ENCODE measurements at places on chromosomes 4 and X. TPM values are rescaled to one million over a fixed set of nuclear protein-coding genes. Genes with fewer than 3 reads are reported as not detected.

Gene PARM1
- 0.48 TPM for total RNA-seq

DNA sequence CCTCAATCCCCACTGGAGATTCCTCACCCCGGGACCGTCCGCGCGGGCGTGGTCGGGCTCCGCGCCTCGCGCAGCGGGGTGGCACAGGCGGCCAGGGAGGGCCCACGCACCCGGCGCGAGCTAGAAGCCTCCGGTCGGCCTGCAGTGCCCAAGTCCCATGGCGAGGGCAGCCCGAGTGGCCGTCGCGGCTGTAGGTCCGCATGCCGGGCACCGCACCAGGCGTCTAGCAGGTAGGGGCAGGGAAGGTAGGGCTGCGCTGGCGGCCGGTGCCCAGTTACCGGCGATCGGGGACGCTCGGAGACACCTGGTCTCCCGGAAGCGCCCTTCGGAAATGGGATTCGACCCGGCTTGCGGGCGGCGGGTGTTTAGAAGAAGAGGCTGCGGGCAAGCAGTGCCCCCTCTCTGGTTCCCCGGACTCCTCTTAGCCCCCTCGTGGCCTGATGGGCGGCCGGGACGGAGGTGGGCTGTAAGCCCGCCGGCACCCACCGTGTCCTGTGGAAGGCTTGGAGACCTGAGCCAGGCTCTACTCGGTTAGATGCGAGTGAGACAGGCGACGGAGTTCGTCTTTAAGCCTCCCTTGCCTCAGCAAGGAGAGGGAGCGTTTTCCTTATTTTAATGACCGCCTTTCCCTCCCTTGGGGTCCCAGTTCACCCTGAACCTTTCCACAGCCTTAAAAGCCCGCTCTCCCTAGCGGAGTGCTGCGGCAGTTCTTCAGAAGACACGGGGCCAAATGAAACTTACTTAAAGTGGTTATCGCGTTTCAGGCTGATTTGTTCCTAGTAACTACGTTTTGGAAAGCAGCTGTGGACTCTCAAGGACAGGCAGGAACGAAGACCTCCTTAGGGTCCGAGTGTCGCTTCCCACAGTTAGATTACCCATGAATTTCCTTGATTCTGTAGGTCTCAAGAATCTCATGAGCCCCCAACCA, 821 bp downstream of the SLITRK2 start:
- no peak for DNase-seq

DNA sequence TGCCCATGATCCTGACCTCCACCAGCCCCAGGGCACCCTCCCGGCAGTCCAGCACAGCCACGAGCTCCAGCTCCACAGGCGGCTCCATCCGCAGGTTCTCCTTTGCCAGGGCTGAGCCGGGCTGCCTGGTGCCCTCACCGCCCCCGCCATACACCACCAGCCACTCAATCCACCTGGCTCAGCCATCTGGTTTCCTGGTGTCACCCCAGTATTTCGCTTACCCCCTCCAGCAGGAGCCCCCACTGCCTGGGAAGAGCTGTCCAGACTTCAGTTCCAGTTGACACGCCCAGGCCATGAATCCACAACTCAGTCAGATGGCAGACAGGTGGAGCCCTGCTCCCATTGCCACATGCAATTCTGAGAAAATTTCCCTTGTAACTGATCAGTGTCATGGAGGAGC, 3.9 kb downstream of the SHISA3 start:
- no peak for DNase-seq

- DNase-seq = no peak
These were observed 2.8 kb downstream of the SFRP2 start for GRCh38 chr4:153785910-153786721.

DNA sequence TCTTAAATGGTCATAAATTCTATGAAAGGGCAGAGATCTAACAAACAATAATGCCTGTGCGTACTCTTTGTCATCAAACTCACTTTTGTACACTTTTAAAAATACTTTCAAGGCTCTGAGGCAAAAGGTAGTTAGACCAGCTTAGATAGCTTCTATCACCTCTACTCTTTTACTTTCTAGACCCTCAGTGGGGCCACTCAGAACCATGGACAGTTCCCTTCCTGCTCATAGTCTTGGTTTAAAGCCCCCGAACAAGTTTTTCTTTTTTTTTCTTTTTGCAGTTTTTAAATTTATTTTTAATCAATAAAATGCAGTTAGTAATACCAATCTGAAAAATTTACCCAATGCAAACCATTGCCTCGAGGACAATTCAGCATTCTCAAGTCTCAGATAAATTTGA, 460.5 kb upstream of the CNKSR2 start:
- no peak for DNase-seq

DNA sequence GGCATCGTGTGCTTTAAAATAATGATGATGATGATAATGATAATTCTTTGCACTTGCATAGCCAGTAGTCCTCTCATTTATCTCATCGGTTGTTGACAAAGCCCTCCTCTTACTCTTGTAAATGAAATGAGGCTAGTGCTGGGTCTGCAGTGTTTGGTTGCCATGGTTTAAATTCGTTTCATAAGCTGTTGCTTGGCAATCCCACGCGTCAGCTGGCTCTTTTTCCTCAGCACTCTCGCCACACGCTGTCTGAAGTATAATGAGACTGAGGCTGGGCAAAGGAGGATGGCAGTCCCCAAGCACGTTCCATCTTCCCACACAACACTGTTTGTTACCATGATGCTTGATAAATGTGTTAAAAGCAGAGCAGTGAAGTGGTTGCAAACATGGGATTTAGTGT, 15.5 kb downstream of the PAGE4 start:
- DNase-seq = no peak

- no peak for DNase-seq
These were observed 2.3 kb downstream of the GPR173 start for GRCh38 chrX:53050841-53051240.

DNA sequence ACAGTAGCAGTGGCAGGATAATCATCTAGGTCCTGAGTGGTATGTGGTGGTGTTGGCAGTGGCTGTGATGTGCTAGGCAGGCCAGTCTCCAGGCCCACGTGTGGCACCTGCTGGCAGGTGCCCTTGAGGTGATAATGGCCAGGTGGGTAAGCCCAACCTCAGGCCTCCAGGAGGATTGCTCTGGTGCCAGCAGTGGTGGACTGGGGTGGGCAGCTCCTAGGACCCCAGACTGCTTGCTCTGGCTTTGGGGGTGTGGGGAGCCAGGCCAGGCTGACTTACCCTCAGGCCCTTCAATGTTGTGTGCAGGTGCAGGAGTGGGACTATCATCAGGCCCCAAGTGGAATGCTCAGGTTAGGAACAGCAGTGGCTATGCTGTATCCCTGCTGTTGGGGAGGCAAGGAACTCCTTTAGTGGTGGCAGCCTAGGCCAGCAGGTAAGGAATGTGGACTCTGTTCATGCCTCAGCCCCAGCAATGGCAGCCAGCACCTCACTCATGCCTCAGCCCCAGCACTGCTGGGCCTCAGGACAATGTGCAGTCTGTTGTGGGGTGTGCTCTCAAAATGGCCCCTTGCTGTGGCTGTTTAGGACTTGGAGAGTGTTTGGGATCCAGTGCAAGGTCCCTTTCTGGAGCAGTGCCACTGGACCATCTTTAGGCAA, 24.3 kb downstream of the SERPINA7 start:
- DNase-seq = no peak

DNA sequence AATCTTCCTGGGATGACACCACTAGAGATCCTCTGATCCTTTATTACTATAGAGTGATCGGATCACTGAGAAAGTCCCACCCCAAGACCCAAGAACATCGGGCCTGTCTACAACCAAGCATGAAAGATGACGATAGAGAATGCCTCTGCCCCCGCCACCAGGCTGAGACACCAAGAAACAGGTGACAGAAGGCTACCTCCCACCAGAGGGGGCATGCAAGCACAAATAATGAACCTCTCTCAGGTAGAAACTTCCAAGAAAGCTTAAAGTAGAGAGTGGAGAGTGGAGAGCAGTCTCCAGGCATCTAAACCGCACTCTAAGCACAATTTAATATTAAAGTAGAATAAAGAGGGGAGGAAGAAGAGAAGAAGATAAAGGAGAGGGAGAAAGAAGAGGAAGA, 402.6 kb downstream of the INPP4B start:
- peak; percentile 20 for DNase-seq

Gene SOWAHD
- 2.8 TPM for total RNA-seq

- DNase-seq = no peak
These were observed 31.0 kb downstream of the TMEM131L start for GRCh38 chr4:153497091-153497531.

- DNase-seq = peak; percentile 79
These were observed 5.6 kb upstream of the KANTR start for GRCh38 chrX:53088136-53088974.

Gene TRO
- 1.6 TPM for total RNA-seq

- peak; percentile 38 for DNase-seq
These were observed 532 bp downstream of the ZNF827 start for GRCh38 chr4:145937971-145938611.

DNA sequence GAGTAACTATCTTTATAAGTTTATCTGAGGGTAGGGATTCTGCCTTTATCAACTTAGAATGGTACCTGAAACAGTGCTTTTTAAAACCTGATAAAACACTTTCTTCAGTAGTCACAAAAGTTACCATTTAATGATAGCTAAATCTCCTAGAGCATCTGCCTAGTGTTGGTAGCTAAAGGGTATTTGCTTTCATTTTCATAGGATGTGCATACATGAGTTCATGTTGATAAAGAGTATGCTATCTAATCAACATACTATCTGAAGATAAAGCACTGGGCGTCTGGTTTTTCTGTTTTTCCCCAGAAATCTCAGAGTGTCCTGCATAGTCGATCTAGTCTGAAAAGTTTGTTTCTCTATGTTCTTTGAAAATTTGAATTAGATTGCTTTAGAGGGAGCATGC, 75.1 kb downstream of the ADGRL3 start:
- DNase-seq = no peak

DNA sequence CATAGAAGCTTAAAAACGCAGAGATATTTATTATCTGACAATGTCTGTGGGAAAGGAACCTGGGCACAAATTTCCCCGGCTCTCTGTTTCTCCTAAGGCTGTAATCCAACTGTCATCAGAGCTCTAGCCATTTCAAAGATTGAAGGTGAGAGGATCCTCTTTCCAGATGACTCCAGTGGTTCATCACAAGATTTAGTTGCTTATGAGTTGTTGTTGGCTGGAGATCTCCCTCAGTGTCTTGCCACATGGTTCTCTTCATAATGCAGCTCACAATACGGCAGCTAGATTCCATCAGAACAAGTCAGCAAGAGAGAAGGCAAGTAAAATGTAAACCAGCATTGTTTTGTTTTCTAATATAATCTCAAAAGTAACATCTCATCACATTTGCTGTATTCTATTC, 369.4 kb downstream of the GASK1B start:
- no peak for DNase-seq

Gene RTL3
- total RNA-seq = not detected

DNA sequence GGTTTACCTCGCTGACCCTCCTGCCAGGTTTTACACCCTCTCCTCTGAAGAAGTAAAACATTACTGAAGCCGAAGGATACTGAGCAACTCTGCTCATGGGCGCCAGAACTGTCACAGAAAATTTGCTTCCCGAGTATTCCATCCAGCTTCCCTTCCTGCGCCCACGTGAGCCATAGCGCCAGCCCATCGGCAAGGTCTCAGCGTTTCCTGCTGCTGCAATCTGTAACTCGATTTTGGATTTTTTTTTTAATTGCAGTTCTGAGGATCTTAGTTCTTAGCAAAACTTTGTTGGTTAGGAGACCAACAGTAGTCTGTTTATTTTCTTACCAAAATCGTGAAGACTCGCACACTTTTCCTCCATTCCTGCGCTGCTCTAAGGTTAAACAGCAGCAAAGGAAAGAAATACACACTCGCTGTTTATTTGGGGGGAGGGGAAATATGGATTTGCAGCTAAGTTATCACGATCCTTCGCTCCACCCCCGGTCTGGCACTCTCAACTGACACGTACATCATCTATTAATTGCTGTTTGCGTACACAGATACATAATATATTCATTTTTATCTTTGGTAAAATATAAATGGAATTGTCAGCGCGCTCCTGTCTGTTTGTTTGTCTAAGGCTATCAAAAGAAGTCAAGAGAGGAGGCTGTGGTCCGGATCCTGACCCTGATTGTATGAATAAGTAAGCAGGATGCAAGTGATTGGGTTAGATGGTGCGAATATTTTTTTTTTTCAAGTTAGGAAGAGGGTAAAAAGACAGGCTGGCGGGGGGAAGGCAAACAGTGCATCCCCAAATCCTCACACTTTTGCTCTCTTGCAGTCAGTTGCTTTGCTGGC, at the start of gene TLL1:
TLL1 (plus strand) TSS at position 777 of the 837 bp plus-strand sequence. CDS start 668 bp downstream, outside the sequence.
- no peak for DNase-seq

Gene EGF
- total RNA-seq = 0.86 TPM

Gene CTBP1
- total RNA-seq = 200 TPM

Gene MAGIX
- total RNA-seq = 1.5 TPM

- no peak for DNase-seq
These were observed 35.0 kb upstream of the BCOR start for GRCh38 chrX:40132751-40133150.

Gene DGAT2L6
- not detected for total RNA-seq

- DNase-seq = no peak
These were observed 48.4 kb downstream of the ARFIP1 start for GRCh38 chr4:152828122-152828521.

- DNase-seq = no peak
These were observed 151.8 kb downstream of the SMIM20 start for GRCh38 chr4:26065833-26066232.

GRCh38 chr4:133550436-133550835, 401.3 kb downstream of the PCDH10 start:
- no peak for DNase-seq

DNA sequence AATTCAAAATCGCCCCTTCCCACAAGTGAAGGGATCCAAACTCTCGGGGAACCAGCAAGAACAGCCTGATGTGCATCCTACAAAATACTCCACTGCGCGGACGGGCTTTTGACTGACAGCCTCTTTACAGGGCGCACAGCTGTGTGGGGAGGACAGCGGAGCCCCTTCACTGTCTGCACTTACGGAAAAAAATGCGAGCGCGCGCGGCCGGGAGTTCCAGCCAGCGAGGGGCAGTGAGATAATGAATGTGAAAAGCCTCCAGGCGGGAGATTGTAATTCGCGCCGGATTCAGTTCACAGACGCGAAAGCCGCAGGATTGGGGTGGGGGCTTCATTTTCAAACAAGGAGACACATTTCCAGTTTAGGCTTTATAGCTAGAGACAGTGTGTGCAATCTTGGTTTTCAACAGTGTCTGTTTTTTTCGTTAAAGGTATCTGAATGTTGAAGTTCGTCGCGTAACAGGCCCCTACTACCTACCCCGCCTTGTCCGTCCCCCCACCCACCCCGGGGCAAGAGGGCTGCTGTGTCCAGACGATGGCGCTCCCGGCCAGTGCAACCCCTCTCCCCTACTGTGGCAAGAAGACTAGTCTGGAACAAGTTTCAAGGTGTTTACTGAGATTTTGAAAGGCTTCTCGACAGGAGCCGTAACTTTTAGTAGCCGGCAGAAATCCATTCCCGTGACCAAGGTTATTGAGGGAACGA, 1.7 kb upstream of the GPR50 start:
- no peak for DNase-seq

DNA sequence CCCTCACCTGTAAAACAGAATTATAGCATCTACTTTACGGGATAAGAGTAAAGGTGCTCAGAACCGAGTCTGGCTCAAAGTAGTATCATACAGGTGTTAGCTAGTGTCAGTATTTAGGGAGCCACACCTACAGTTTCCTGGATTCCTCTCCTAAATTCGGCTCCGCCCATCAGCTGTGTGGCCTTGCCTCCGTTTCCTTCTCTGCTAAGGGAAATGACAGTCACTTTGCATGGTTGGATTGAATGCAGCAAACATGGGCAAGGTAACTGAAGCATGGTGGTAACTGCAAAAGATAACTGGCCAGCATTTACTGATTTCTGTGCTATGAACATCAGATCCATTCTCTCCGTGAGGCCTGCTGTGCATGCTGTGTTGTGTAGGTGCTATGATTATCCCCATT, 2.8 kb downstream of the PPP1R3F start:
- DNase-seq = peak; percentile 28
